Lung (tissue), 17 donors: ENCODE measurements at places on chromosomes 2 and 18. TPM values are rescaled to one million over a fixed set of nuclear protein-coding genes. Genes with fewer than 3 reads are reported as not detected.
A peak's percentile ranks its signal among the peaks of the same experiment; 100 is the strongest.

Gene GKN2
- 429 TPM for polyA plus RNA-seq

Gene MC5R
- polyA plus RNA-seq, result not detected

DNA sequence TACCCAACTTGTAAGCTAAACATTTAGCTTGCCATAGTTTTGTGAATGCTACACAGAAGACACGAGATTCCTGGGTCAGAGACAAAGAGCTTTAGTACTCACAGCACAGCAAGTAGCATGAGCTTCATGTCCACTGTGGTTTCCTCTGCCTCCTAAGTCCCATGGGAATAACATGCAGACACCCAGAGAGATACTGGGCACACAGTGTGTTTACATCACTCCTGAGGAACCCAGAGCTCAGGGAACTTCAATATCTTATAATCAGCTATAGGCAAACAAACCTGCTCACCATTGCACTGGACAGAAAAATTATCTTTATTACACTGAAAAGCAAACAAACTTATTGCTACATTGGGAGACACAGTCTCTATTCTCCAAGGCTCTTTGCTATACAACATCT, 14.5 kb upstream of the NCK2 start:
- no peaks in the 10 kb centered on the region for H3K36me3 ChIP-seq
- no peak overlapping the region for H3K27ac ChIP-seq
- DNase-seq, result no peak

- H3K4me1 ChIP-seq, result peaks cover 15% of the 10 kb centered on the region
- H3K36me3 ChIP-seq, result peaks cover 2% of the 10 kb centered on the region
- H3K27ac ChIP-seq, result peak overlapping the region; percentile 99
- peak; percentile 89 for DNase-seq
- peak overlapping the region; percentile 66 for H3K4me3 ChIP-seq
These were observed 2.8 kb upstream of the CTDSP1 start for GRCh38 chr2:218396688-218397462.

DNA sequence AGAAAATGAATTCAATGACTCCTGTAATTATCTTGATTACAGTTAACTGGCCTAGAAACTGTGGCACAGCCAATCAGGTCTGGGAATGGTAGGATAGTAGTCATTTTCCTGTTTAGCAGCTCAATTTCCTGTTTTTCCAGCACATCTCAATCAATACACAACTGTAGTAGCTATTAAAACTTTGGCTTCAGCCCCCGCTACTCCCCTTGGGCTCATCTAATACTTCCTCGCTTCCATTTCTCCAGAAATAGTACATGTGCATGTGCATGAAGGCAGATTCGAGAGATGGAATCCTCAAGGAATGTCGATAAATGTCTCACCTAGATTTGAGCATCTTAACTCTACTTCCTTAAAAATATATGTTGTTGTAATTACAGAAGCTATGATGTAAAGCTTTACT, 9.7 kb downstream of the COBLL1 start:
- no peaks in the 10 kb centered on the region for H3K36me3 ChIP-seq
- peaks cover 15% of the 10 kb centered on the region for H3K4me1 ChIP-seq
- peaks cover 3% of the 10 kb centered on the region for H3K27me3 ChIP-seq
- DNase-seq, result no peak
- H3K27ac ChIP-seq, result peak overlapping the region; percentile 49

- H3K4me3 ChIP-seq, result no peak overlapping the region
- H3K27me3 ChIP-seq, result no peaks in the 10 kb centered on the region
- no peak overlapping the region for H3K27ac ChIP-seq
- DNase-seq, result no peak
These were observed 3.7 kb downstream of the IER3IP1 start for GRCh38 chr18:47172476-47172875.

DNA sequence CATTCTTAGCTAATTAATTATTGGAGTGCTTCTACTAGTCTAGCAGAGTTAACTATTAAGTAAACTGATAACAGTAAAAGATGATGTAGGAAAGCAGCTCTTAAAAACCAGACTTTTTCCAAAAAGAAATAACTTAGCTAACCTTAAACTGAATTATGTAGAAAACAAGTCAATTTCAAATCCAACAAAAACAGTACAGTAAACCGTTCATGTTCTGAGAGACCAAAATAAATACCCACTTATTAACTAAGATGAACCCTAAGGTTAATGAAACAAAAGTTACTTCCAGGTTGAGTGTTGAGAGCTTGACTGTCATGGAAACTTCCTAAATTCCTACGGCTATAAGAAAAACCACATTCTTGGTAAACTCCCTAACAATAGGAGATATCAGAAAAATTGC, 181.2 kb downstream of the PPP1R1C start:
- no peaks in the 10 kb centered on the region for H3K27me3 ChIP-seq
- DNase-seq, result no peak
- no peak overlapping the region for H3K4me3 ChIP-seq
- H3K4me1 ChIP-seq, result no peaks in the 10 kb centered on the region
- no peaks in the 10 kb centered on the region for H3K36me3 ChIP-seq

- no peaks in the 10 kb centered on the region for H3K36me3 ChIP-seq
- H3K27ac ChIP-seq, result peak overlapping the region; percentile 1
- no peak for DNase-seq
- no peak overlapping the region for H3K4me3 ChIP-seq
These were observed 25.6 kb downstream of the CDC42EP3 start for GRCh38 chr2:37645836-37646235.

DNA sequence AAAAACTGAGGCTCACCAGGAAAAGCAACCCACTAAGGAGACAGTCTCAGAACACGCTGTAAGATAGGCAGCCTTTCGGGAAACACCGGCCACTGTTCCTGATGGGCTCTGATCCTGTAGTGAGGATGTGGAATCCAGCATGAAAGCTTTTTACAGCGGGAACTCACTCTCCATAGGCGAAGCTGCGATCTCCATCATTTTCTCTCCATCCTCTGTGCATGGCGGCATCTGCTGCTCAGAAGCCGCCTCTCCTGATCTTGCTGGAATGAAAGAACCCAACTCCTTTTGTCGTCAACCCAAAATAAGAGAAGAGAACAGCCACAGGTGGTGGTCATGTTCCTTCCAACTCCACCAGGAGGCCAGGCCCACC, 49.9 kb downstream of the TMEM18 start:
- DNase-seq, result no peak
- no peaks in the 10 kb centered on the region for H3K36me3 ChIP-seq
- no peak overlapping the region for H3K4me3 ChIP-seq
- H3K27ac ChIP-seq, result no peak overlapping the region
- H3K27me3 ChIP-seq, result no peaks in the 10 kb centered on the region

DNA sequence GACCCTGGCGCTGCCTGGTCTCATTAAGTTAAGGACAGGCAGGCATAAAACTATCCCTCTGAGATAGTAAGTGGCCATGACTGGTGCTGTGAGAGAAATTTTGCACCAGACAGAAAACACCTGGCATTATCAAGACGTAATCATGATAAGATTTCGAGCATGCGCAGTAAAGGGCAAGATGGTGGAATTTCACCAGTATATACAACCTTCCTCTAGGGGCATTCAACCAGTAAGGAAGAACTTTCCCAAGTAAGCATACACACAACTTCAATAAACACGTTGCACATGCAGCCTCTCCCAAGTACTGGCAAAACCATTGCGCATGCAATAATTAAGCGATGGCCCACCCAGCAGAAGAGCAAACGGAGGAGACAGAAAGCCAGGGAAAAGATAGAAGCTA, 1376.4 kb upstream of the CRIM1 start:
- H3K4me1 ChIP-seq, result no peaks in the 10 kb centered on the region
- H3K36me3 ChIP-seq, result no peaks in the 10 kb centered on the region
- no peak for DNase-seq
- H3K27ac ChIP-seq, result no peak overlapping the region
- H3K4me3 ChIP-seq, result no peak overlapping the region

- H3K27me3 ChIP-seq, result no peaks in the 10 kb centered on the region
- H3K4me3 ChIP-seq, result no peak overlapping the region
- no peaks in the 10 kb centered on the region for H3K36me3 ChIP-seq
- DNase-seq, result no peak
- no peak overlapping the region for H3K27ac ChIP-seq
These were observed 32.3 kb upstream of the TMEM247 start for GRCh38 chr2:46446871-46447568.

- DNase-seq, result no peak
- H3K27ac ChIP-seq, result no peak overlapping the region
- no peak overlapping the region for H3K4me3 ChIP-seq
- no peaks in the 10 kb centered on the region for H3K27me3 ChIP-seq
- H3K4me1 ChIP-seq, result no peaks in the 10 kb centered on the region
- H3K36me3 ChIP-seq, result no peaks in the 10 kb centered on the region
These were observed 4.3 kb upstream of the CRIM1 start for GRCh38 chr2:36351291-36351690.

DNA sequence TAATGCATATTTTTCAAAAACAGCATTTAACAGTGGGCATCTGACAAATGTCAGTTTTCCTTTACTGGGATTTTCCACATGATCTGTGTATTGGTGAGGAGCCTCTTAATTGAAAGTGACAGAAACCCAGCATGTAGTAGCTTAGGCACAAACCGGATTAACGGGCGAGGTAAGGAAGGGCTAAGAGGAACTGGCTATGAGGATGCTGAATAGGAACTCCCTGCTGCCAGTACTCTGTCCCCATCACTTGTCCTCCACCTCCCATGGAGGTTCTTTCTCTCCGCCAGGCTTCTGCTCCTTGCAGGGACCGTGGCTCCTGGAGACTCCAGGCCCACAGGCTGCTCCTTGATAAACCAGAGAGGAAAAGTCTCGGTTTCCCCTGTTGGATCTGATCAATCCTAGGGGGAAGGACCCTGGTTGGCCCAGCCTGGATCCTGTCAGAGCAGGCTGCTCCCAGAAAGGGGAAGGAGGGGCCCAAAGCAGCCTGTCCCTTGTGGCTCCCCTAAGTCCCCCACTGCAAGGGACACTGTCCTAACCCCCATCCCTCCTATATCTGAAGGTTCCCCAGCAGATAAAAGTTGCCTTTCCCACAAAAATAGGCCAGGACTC, 10.3 kb downstream of the TEX44 start:
- no peak overlapping the region for H3K4me3 ChIP-seq
- H3K27me3 ChIP-seq, result no peaks in the 10 kb centered on the region
- H3K4me1 ChIP-seq, result peaks cover 5% of the 10 kb centered on the region
- H3K36me3 ChIP-seq, result no peaks in the 10 kb centered on the region
- no peak for DNase-seq
- peak overlapping the region; percentile 64 for H3K27ac ChIP-seq

GRCh38 chr18:70368903-70369302, 80.1 kb downstream of the SOCS6 start:
- no peaks in the 10 kb centered on the region for H3K4me1 ChIP-seq
- H3K36me3 ChIP-seq, result no peaks in the 10 kb centered on the region
- no peaks in the 10 kb centered on the region for H3K27me3 ChIP-seq
- H3K4me3 ChIP-seq, result no peak overlapping the region
- no peak for DNase-seq

GRCh38 chr2:1992280-1992679, 248.0 kb upstream of the PXDN start:
- H3K27ac ChIP-seq, result no peak overlapping the region
- H3K27me3 ChIP-seq, result no peaks in the 10 kb centered on the region
- no peaks in the 10 kb centered on the region for H3K4me1 ChIP-seq
- no peak overlapping the region for H3K4me3 ChIP-seq

- no peaks in the 10 kb centered on the region for H3K27me3 ChIP-seq
- no peaks in the 10 kb centered on the region for H3K36me3 ChIP-seq
- no peak overlapping the region for H3K27ac ChIP-seq
- no peak for DNase-seq
These were observed 70.2 kb upstream of the TEX51 start for GRCh38 chr2:126828491-126828890.

- no peak overlapping the region for H3K27ac ChIP-seq
- no peaks in the 10 kb centered on the region for H3K27me3 ChIP-seq
- H3K4me1 ChIP-seq, result no peaks in the 10 kb centered on the region
- H3K4me3 ChIP-seq, result no peak overlapping the region
These were observed 294.6 kb downstream of the RDH14 start for GRCh38 chr2:18265614-18266586.

GRCh38 chr18:63306819-63307550, 12.6 kb downstream of the BCL2 start:
- DNase-seq, result no peak
- H3K4me1 ChIP-seq, result peaks cover 21% of the 10 kb centered on the region
- no peaks in the 10 kb centered on the region for H3K36me3 ChIP-seq
- peak overlapping the region; percentile 16 for H3K27ac ChIP-seq

GRCh38 chr18:52289392-52289791, 50.6 kb upstream of the DCC start:
- peaks cover 2% of the 10 kb centered on the region for H3K27me3 ChIP-seq
- no peaks in the 10 kb centered on the region for H3K36me3 ChIP-seq
- no peak overlapping the region for H3K27ac ChIP-seq

- DNase-seq, result no peak
- peak overlapping the region; percentile 42 for H3K27ac ChIP-seq
- H3K4me3 ChIP-seq, result no peak overlapping the region
- H3K4me1 ChIP-seq, result peaks cover 10% of the 10 kb centered on the region
- no peaks in the 10 kb centered on the region for H3K27me3 ChIP-seq
These were observed 36.7 kb upstream of the SPTBN1 start for GRCh38 chr2:54419388-54419787.

DNA sequence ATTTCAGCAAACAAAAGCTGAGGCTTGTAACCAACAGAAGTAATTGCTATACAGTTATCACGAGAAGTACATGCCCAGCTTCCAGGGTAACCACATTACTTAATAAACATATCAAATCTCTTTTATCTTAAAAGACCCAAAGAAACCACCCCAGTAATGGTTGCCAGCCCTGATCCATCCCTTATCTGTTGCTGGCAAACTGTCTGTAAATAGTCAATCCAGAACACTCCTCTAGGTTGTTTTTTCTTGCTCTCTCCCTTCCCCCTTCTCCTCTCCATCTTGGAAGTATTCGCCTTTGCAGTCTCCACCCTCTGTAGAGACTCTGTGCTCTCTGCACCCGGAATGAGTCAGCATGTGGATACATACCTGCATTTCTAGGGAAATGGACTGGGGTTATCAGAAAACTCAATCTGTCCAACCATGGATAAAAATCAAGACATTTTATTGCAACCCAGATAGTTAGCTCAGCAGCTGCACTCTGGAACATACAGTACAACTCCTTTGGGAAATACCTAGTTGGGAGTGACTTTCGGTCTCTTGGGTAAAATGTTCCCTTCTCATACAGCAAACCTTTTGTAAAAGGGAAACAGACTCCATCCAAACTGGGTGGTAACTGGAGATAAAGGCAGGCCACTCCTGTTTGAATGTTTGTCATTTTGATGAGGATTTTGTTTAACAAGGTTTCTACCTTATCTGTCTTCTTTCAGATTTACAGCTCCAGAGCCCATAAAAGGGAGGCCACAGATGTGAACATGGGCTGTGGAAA, 123.5 kb upstream of the FOSL2 start:
- peaks cover 7% of the 10 kb centered on the region for H3K4me1 ChIP-seq
- no peaks in the 10 kb centered on the region for H3K36me3 ChIP-seq

DNA sequence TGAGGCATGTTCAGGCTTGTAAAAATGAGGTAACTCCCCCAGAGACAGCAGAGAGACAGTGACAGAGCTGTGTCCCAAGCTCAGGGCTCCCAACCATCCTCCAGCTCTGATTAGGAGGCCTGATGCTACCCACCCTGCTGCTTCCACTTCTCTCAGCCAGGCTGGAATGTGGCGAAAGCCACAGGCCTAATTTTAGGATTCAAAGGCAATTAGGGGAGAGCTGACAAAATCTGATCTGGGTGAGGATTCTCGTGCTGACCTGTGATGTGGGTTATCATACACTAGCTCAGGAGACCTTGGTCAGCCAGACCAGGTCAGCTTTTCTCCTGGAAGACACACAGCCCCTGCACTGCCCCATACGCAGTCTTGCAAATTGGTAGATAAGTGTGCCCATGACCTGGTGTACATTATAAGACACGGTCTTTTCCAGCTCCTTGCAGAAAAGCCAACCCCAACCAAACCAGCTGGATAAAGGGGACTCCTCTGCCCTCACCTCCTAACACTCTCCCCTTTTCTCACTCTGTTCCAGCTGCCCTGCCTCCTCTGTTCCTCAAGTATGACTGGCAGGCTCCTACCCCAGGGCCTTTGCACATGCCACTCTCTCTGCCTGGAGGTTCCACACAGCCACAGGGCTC, 225.9 kb downstream of the MGAT5 start:
- DNase-seq, result no peak
- H3K27ac ChIP-seq, result no peak overlapping the region
- no peaks in the 10 kb centered on the region for H3K36me3 ChIP-seq
- no peak overlapping the region for H3K4me3 ChIP-seq
- H3K27me3 ChIP-seq, result no peaks in the 10 kb centered on the region
